Activated T-cell treated with anti-CD3 and anti-CD28 coated beads, Interleukin-2, amount 50 U/mL, for 4 hours (primary cell): ENCODE measurements at places on chromosomes 13 and 19. TPM values are rescaled to one million over a fixed set of nuclear protein-coding genes. Genes with fewer than 3 reads are reported as not detected.

The NCR1 gene
- total RNA-seq = not detected

The FSD1 gene
- total RNA-seq = 5.9 TPM

The GARIN5A gene
- total RNA-seq = 0.84 TPM

The FFAR2 gene
- total RNA-seq = not detected

The CEBPA gene
- total RNA-seq = 1.5 TPM

The IRS2 gene
- 4.2 TPM for total RNA-seq

The CGB8 gene
- total RNA-seq = not detected

The ONECUT3 gene
- not detected for total RNA-seq

The SIGLEC9 gene
- total RNA-seq = 0.37 TPM

The CGB2 gene
- total RNA-seq = not detected

The SMIM24 gene
- not detected for total RNA-seq

The ZNF799 gene
- 2.0 TPM for total RNA-seq

The ZNF91 gene
- total RNA-seq = 26.5 TPM

The FFAR1 gene
- not detected for total RNA-seq

The NDUFA11 gene
- 293 TPM for total RNA-seq

The MBD3L3 gene
- total RNA-seq = not detected

The PSG3 gene
- not detected for total RNA-seq

The ZNF625 gene
- total RNA-seq = 1.1 TPM

The CEACAM3 gene
- not detected for total RNA-seq

The LRRC63 gene
- not detected for total RNA-seq

The UHRF1 gene
- total RNA-seq = 221 TPM

The FRY gene
- 1.0 TPM for total RNA-seq

The ZNF112 gene
- 0.53 TPM for total RNA-seq

The POU4F1 gene
- total RNA-seq = 0.11 TPM

The NLRP7 gene
- total RNA-seq = not detected

The UBE2L5 gene
- not detected for total RNA-seq

The CD33 gene
- 0.51 TPM for total RNA-seq

The ELSPBP1 gene
- not detected for total RNA-seq

The TFDP1 gene
- 147 TPM for total RNA-seq

The LENG9 gene
- total RNA-seq = 5.4 TPM

The DHDH gene
- not detected for total RNA-seq

The GPR32 gene
- not detected for total RNA-seq

The SYT3 gene
- 0.66 TPM for total RNA-seq

The GZMM gene
- 53.2 TPM for total RNA-seq

The PLIN5 gene
- not detected for total RNA-seq

The REX1BD gene
- total RNA-seq = 99.7 TPM

The IZUMO1 gene
- total RNA-seq = not detected

The ADGRE2 gene
- 1.6 TPM for total RNA-seq

The PABPC3 gene
- 0.38 TPM for total RNA-seq

The CDC42EP5 gene
- 0.30 TPM for total RNA-seq

The HPN gene
- 0.26 TPM for total RNA-seq

The ZNF506 gene
- 11.6 TPM for total RNA-seq
